ENCODE measurements at places on chromosomes 16 and 17.

DNA sequence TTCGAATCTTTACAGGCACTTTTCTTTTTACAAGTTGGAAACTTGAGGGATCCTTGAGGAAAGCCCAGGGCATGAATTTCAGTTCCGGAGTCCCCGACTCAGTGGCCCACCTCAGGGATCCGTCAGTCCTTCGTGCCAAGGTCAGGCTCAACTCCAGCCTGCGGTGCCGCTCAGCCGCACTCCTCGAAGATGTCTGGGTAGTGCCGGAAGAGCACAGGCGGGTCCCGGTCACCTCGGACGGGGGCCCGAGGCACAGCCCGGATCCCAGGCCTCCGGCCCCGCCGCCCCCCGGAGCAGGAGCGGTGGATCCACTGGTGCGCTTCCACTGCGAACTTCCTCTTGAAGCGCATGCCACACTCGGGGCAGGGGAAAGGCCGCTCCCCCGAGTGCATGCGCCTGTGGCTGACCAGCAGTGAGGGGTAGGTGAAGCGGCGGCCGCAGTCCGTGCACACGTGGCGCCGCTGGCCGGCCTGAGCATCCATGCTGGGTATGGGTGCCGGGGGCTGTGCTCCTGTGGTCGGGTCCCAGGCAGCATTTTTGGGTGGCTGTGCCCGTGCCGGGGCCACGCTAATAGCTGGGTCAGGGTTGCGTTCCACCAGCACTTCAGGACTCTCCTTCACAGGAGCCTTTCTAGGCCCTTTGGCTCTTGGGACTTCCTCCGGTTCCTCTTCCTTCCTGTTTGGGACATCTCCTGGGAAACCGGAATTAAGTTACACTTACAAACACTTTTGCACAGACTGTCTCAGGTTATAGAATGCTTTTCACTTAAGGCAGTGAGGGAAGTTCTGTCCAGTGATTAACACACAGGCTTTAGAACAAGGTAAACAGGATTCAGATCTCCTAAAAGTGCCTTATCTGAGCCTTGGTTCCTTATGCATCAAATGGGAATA is 1.5 kb downstream of the ZNF688 start:
- no peak for DNase-seq

DNA sequence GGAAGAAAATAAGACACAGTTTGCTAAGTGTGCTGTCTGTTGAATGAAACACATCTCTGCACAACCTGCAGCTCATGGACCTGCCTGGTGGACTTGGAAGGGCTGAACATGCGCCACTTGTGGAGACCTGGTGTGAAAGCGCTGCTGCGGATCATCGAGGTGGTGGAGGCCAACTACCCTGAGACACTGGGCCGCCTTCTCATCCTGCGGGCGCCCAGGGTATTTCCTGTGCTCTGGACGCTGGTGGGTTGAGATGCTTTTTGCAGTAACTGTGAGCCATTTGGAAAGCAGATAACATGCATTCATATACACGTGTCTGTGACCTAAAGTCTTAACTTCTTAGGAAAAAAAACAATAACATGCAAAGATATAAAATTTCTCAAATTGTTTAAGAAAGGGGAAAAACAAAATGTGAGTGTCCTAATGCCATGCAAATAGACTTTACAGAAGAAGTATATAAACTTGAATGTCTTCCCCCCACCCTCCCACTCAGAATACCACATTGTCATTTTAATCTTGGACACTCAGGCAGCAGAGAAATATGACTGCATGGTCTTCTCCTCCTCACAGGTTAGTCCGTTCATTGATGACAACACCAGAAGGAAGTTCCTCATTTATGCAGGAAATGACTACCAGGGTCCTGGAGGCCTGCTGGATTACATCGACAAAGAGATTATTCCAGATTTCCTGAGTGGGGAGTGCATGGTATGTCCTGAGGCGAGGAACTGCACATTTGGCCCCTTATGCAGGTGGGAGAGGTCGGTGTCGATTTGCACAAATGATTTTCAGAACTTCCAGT is 65.6 kb downstream of the SEC14L1 start:
- peak; percentile 46 for DNase-seq

DNA sequence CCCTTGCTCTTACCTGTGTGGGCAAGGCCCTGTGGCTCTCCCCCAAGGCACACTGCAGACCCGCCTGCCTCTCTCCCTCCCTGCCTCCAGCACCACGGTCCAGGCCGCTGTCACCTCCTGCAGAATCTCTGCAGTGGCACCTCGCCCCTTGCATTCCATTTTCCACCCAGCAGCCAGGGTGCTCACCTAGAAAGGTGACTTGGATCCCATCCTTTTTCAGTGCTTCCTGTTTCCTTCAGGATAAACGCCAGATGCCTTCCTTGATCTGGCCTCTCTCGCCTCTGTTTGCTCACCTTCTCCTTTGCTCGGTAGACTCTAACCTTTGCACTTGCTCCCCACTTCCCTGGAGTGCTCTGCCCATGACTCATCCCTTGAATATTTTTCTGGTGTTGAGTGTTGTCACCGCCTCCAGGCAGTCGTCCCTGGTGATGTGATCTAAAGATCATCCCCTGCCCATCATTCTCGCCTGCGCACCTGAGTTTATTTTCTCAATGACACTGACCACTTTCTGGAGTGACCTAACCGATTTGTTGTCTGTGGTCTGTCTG is 79.2 kb upstream of the LGALS9 start:
- DNase-seq: no peak

DNA sequence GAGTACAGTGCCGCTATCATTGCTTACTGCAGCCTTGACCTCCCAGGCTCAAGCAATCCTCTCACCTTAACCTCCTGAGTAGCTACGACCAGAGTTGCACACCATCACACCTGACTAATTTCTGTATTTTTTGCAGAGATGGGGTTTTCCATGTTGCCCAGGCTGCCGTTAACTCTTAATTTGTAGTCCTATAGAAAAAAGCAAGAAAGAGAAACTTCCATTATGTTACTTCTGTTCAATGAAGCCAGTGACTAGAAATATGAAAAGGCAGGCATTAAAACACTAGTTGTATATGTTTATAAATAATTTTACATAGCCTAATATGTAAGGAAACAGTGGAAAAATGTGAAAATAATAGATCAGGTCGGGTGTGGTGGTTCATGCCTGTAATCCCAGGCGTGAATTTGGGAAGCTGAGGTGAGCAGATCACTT is 9.7 kb downstream of the RAD51C start:
- DNase-seq: no peak

- DNase-seq: peak; percentile 19
These were observed 82.2 kb downstream of the TNRC6C start for GRCh38 chr17:78040440-78041385.
